Suppressor macrophage (primary cell): ENCODE measurements at places on chromosomes 2 and 18.

GRCh38 chr2:18829976-18830375, 240.6 kb upstream of the NT5C1B start:
- DNase-seq: no peak

GRCh38 chr2:201127152-201127511, 11.2 kb downstream of the CFLAR start:
- no peak for DNase-seq

DNA sequence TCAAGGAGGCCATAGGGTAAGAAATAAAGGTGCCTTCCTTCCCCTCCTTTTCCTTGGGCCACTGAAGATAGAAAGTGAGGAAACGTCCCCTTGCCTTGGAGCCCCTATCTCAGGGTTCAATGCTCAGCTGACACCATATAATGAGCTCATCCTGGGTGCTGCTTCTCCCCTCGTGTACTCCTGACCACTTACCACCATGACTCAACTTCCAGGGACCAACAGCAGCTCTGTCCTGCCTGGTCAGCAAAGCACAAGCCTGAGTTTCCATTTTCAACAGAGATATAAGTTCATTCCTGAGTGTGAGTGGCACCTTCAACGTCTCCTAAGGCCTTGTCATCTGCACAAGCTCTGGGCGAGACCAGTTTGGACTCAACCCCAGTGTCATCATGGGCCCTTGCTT, 151.2 kb downstream of the CAPN13 start:
- peak; percentile 5 for DNase-seq

- DNase-seq: no peak
Observed at GRCh38 chr18:28691496-28691840, 514.5 kb upstream of the CDH2 start.

DNA sequence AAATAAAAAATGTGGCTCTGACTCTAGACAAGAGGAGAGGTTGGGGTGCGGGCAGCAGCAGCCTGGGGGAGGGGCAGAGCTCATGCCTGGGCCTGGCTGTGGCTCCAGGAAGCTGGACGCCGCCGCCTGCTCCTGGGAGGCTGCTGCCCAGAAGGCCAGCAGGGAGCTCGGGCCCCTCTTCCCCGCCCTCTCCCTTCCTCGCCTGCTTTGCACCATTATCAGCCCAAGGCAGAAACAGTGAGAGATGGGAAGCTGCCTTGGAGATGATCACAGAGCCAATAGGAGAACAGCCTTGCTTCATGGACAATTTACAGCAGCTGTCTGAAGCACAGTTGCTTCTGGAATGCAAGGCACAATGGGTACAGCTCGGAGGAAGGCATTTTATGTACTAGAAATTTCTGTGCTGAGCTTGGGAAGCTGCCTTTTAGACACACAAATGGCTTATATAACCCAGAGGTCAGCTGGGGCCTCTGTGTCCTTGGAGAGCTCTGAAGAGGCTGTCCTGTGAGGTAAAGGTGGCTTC, 55.3 kb upstream of the AFF3 start:
- DNase-seq: no peak

DNA sequence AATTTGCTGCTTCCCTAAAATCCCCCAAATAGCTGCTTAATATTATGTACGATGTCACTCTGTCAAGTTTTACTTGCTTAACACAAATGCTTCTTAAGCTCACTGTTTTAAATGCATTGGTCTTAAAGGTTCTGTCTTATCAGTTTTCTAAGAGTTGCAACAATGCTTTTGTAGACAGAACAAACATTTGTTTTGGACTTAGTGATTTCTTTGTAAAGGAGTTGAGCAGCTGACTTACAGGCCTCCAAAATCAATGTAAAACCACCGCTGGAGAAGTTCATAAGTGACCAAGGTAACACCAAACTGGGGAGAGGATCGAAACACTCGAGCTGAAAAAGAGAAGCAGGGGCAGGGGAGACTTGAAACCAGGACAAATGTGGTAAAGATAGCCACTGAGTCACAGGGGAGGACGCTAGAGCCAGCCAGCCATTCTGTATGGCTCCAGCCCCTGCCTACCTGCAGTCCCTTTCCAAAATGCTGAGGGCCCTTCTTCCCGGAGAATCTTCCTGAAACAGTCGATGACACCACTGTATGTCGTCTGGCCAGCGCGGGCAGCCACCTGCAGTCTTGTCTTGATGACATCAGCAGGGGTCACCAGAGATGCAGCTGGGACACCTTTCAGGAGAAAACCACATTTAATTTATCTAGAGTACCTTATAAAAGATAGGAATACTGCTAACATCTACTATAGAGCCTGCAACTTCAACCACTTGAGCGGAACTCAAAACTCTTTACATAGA, 100.2 kb downstream of the DYNC1I2 start:
- DNase-seq: no peak

DNA sequence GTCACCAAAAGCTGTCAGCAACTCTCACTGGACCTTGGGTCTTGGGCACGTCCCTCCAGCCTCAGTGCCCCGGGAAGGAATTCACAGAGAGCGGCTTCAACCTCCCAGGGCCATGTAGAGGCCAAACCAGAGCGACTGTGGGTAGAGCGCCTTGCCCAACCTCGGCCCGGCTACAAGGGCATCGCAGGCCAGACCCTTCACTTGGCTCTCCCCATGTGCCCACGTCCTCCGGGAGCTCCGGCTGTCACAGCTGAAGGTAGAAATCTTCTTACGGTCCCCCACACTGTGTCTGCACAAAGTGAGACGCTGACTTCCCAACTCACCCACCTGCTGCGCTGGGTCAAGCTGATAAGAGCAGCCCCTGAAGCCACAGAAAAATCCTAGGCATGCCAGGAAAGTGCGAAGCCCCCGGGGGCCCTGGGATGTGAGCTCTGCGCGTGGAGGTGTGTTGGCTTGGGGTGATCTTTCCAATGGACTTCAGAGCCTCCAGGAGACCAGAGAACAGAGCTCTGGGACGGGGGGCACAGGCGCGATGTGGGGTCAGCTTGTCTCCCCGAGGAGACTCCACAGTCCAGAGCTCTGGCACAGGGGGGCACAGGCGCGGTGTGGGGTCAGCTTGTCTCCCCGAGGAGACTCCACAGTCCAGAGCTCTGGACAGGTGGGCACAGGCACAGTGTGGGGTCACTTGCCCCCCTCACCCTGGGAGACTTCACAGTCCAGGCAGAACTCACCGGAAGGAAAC, 105.5 kb downstream of the RTP5 start:
- no peak for DNase-seq

DNA sequence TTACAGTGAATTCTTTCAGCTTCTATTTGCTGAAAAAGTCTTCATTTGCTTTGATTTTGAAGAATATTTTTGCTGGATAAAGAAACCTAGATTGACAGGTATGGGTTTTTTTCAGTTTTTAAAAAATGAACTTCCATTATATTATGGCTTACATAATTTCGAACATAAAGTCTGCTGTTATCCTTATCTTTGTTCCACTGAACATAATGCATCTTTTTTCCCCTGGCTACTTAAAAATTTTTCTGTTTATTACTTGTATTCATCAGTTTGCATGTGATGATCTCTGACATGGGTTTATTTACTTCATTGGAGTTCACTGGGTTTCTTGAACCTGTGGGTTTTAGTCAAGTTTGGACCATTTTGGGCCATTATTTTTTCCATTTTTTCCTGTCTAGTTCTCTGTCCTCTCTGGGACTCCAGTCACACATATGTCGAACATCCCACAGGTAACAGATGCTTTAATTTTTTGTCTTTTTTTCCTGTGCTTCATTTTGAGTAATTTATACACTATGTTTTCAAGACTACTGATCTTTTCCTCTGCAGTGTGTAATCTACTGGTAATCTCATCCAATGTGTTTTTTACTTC, 33.1 kb downstream of the SEC11C start:
- DNase-seq: no peak

DNA sequence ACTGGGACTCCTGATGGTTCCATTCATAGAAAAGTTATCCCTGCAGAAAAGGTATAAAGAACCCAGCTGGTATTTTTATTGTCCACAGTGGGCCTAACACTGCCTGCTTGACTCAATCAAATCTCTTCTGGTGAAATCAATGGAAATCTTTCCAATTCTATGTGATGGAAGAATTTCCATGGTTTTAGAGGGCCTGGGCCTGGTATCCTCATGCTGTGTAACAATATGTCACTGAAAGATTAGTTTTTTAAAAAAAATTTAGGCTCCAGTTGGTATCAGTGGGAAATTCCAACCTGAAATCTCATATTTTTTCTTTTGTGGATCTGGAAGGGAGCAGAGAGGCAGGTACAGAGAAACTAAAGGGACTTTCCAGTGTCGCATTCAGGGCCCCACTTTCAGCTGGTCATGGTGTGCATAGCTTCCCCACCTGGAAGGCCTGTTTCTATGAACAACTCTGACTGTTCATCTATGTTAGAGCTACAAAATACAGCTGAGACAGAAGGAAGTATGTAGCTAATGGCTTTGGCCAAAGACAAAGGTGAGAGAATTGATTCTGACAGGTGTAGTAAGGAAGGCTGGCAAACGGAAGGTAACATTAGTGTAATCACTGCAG, 20.9 kb downstream of the NEB start:
- DNase-seq: no peak

DNA sequence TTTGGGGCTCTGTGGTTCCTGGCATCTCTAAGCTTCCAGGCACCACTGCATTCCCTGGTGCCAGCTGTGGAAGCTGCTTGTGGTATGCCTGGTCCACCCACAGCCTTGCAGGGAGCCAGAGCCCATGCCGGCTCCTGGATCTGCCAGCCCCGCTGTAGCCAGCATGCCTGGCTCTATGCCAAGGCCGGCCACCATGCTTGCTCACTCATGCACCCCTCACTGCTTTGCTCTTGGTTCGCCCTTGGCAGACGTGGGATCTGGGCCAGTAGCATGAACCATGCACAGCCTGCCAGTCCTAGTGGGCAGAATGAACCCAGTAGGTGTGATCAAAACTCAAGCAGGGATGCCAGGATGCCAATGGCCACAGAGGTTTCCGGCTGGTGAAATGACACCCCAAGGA, 634.2 kb upstream of the TMEFF2 start:
- no peak for DNase-seq

GRCh38 chr2:158745067-158745865, 49.9 kb upstream of the DAPL1 start:
- peak; percentile 39 for DNase-seq

- DNase-seq: no peak
Observed at GRCh38 chr2:10009811-10010781, 33.3 kb upstream of the KLF11 start.

DNA sequence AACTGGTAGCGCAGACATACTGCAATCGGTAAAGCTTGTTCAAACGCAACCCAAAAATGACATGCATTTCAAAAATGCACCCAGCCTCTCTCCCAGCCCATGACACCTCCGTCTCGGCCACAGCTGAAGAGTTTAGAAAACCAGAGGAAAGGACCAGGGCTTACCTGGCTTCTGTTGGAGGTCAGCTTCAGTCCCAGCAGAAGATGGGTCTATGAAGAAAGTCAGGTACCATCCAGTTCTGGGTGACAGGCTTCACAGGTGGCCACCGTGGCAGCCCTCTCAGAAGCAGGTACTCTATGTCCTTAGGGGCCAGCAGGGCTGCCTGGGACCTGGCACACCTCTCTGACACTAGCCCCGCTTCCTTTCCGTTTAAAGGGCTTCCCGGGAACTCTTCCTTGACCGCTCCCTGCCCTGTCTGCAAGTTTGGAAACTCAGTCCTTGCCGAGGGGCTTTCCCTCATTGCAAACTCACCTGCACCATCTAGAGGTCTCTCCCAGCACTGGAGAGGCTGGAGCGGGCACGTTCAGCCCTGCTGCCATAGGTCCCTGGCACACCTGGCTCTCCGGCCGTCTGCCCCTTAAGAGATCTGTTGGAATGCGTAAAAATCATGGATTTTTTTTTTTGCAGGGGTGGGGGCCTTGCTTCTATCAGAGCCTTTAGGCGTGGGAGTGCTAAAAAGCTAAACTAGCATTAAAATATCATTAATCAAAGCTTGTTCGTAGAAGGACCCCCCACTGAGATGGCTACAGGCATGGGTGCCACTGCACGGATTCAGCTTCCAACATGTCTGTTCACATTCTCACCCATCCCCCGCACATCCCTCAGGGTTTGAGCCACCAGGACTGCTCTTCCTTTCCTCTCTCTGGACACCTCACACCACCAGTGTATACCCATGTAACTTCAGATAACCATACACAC, at the start of gene EDAR:
Gene EDAR (minus strand): TSS at position 425 of the 918 bp plus-strand sequence. CDS start 58,206 bp downstream, outside the sequence.
- DNase-seq: no peak

DNA sequence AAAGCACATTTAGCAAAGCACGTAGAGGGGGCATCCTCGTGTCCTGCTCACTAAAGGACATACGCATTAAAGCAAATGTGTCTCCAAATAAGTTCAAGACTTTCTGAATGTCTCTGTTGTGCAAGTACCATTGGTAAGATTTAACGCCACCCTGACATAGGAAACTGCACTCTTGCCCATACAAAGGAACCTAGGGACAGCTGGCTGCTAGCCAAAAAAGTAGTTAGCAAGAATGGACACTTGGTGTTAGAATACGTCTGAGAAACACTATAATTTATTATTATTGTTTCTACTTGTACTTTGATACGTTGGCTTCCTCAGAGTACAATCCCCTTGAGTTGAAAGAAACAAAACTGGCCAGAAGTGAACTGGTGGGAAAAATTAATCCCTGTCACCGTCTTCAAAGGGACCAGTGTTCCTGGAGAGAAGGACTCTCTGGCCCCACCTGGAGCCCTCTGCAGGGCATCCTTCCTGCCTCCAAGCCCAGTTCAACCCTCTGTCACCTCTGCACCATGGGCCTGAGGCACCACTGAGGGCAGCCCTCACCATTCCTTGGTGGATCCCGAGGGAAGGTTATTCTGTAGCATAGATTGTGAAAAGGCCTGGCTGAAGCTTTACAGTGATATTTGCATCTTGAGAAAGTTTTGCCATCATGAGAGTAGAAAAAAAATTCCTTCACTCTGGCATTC, 51.4 kb upstream of the APCDD1 start:
- DNase-seq: no peak

DNA sequence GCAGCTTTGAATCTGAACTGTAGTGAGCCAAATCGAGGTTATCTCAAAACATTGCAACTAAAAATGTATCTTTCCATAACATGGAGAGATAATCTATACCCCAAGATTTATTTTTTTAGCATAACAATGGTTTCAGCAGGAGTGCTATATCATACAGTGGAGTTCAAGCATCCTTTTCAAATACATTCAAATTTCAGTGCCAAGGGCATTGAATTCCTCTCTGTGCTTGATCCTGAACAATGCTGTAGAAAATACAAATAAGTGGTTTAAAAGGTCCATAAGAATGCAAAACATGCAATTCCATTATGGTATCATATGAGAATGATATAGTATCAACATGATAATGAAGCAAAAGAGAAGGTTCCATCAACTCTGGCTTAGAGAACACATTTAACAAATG, 201.7 kb downstream of the TXNL1 start:
- DNase-seq: no peak

GRCh38 chr2:10920764-10921388, 9.1 kb downstream of the KCNF1 start:
- no peak for DNase-seq
